ENCODE measurements at places on chromosomes 6 and 20.

GRCh38 chr6:106135911-106136571 lies 49.9 kb downstream of the PRDM1 start:
- DNase-seq: no peak

DNA sequence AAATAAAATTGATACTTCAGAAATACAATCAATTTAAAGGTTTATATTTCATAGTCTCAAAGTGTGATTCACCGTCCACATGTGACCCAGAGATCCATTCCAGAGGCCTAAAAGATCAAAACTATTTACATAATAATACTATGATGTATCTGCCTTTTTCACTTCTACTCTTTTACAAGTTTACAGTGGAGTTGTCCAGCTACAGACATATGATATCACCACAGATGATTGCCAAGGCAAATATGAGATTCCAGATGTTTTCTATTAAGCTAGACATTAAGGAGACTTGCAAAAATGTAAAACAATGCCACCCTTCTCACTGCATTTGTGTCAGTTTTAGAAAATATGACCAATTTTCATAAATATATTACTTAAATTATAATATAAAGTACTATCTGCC lies 443.7 kb downstream of the GJA1 start:
- no peak for DNase-seq

GRCh38 chr6:36684447-36684812 lies 5.9 kb downstream of the CDKN1A start:
- no peak for DNase-seq

GRCh38 chr6:14924126-14925024 lies 321.5 kb upstream of the JARID2 start:
- DNase-seq: no peak

GRCh38 chr6:110944681-110945151 lies 13.8 kb upstream of the GTF3C6 start:
- DNase-seq: no peak

GRCh38 chr20:1524004-1524403 lies 32.8 kb upstream of the SIRPB2 start:
- no peak for DNase-seq

DNA sequence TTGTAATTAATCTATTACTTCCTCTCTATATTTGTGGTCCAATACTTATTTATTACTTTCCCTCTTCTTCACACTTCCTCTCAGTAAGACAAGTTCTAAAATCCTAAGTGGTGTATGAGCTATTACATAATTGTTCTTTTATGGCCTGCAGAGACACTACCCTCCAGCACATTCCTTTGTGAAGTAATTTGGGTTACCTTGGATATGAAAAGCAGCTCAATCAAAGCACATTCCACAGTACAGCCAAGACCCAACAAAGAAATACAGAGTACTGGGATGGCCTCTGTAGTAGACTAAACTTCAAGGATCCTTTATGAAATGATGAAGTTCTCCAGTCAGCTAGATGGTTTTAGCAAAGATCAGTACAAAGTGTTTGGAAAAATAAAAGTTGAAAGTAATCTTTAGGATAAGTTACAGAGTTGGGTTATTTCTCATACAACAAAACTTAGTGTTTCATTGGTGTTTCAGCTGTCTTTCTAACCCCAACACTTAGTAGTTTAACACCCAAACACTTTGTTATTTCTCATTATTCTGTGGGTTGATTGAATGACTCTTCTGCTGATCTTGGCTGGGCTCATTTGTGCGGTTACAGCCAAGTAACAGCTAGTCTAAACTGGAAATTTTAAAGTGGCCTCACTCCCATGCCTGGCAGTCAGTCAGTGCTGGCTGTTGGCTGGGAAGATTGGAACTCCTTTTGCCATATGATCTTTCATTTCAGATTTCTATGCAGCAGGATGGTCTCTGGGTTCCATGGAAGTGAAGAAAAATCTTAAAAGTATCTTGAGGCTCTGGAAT lies 161.5 kb upstream of the POU3F2 start:
- DNase-seq: no peak

DNA sequence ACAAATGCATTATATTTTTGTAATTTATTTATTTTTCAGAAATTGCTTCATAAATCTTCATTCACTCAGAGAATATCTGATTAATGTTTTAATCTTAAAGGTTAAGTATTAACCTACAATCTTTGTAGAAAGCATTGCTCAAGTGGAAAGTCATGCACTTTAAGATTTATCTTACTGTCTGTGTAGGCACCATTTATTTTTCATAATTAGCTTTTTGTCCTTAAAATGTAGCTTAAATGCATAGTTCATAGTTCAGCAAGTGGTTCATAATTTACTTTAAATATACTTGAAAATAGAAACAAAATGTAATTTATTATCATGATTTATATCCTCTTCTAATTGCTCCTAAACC lies 397.3 kb downstream of the LAMA2 start:
- no peak for DNase-seq

DNA sequence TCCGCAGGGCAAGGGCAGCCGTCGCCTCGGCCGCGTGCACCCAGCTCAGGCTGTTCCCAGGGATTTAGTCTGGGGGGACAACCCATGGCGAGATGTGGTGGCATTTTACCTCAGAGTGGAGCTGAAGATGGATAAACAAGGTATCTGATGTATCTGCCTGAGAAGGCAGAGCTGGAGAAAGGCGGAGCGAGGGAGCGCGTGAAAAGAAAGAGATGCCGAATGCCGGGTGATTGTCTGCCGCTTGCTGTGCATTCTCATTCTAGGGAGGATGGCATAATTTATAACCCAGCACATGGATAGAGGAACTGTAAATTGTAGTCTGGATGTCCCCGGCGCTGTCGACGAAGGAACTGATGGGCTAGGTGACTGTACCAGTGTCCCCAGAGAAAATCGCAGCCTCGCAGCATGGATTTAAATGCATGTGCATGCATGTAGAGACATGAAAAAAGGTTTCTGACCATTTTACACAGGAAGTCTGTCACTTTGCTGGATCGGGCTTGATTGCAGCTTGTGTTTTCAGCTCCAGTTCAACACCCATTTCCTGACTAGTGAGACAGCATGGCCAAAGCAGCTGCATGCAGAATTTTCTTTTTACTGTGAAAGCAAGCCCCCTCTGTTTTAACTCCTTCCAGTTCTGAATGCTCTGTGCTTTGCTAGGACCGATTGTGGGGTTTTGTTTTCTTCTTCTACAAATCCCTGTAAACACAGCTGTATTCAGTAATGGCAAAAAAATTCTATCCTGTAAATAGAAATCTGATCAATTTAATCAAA lies 149.7 kb downstream of the PRL start:
- DNase-seq: no peak

GRCh38 chr20:42082611-42083010 lies 464.4 kb upstream of the CHD6 start:
- peak; percentile 53 for DNase-seq

DNA sequence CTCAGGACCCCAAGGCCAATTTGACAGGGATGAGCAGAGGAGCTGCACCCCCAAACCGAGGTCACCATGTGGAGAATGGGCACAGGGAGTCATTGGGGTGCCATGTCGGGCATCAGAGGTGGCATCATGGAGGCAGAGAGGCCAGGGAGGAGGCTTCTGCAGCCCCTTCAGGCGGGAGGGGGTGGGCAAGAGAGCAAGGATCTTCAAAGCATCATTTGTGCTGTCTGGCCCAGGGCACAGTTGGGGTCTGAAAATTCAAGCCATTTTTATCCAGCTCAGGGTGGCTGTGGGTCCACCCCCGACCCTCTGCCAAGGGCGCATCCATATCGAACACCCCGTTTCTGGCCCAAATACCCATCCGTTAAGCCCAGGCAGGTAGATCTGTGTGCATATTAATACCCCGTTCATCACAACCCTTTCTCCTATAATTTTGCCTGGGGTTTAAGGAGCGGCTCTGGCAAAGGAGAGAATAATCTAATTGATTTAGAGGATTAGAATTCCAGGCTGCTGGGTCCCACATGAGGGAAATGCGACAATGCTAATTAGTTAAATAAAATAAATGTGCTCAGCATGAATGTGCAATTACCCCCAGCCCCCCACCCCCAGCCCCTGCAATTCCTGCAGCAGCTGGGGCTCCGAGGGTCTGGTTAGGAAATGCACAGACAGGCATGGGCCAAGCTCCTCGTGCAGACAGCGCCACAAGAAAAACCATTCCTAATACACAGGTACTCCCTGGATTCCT lies 31.9 kb downstream of the VSTM2L start:
- DNase-seq: no peak

DNA sequence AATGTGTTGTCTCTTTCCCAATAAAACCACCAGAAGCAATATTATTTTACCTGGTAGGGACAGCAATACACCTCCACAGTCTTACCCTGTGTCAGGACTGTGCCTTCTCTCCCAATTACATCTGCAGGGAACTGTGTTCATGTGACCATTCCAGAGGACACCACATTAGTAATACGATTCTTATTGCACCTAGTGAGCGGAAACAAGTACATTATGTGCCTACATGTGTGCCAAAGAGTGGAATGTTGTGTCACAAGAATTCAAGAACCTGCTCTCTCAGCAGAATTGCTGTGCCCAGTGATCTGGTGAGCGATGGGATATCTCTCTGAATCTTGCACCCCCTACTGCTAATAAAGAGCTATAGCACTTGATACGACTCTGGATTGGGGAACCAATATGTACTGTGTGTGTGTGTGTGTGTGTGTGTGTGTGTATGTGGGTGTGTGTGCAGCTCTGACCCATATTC lies 57.4 kb upstream of the FOXC1 start:
- no peak for DNase-seq

Data from mucosa of gallbladder (tissue), 1 donor.